ENCODE measurements at places on chromosomes 12 and 14. TPM values are rescaled to one million over a fixed set of nuclear protein-coding genes. Genes with fewer than 3 reads are reported as not detected.
A peak's percentile ranks its signal among the peaks of the same experiment; 100 is the strongest.

Gene FLRT2
- total RNA-seq, result 153 TPM

Gene PTPRQ
- not detected for total RNA-seq

Gene GCH1
- 8.6 TPM for total RNA-seq

Gene TOX4
- total RNA-seq, result 84.1 TPM

Gene KERA
- total RNA-seq, result not detected

DNA sequence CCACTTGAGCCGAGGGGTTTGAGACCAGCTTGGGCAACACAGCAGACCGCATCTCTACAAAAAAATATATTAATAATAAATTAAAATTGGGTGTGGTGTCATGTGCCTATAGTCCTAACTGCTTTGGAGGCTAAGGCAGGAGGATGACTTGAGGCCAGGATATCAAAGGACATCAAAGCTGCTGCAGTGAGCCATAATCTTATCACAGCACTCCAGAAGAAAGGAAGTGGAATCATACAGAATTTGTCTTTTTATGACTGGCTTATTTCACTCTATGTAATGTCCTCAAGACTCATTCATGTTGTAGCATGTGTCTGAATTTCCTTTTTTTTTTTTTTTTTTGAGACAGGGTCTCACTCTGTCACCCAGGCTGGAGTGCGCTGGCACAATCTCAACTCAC, 43.9 kb upstream of the NUDT4 start:
- no peak overlapping the region for H3K4me3 ChIP-seq
- no peak for DNase-seq
- no peaks in the 10 kb centered on the region for H3K27me3 ChIP-seq
- H3K4me1 ChIP-seq, result no peaks in the 10 kb centered on the region
- H3K36me3 ChIP-seq, result peaks cover 7% of the 10 kb centered on the region

DNA sequence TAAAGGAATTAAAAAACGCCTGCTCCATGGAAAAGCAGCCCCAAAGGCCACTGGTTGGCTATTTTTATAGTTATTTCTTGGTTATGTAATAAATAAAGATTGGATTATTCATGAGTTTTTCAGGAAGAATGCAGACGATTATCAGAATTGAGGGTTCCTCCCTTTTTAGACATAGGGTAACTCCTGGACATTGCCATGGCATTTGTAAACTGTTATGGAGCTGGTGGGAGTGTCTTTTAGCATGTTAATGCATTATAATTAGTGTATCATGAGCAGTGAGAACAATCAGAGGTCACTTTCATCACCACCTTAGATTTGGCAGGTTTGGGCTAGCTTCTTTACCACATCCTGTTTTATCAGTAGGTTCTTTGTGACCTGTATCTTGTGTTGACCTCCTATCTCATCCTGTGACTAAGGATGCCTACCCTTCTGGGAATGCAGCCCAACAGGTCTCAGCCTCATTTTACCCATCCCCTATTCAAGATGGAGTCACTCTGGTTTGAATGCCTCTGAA, 728.7 kb downstream of the GALC start:
- DNase-seq, result no peak
- no peaks in the 10 kb centered on the region for H3K4me1 ChIP-seq
- H3K4me3 ChIP-seq, result no peak overlapping the region
- H3K36me3 ChIP-seq, result no peaks in the 10 kb centered on the region
- no peaks in the 10 kb centered on the region for H3K27me3 ChIP-seq

GRCh38 chr12:76060111-76060510, 24.4 kb downstream of the NAP1L1 start:
- H3K4me1 ChIP-seq, result peaks cover 5% of the 10 kb centered on the region
- no peaks in the 10 kb centered on the region for H3K27me3 ChIP-seq
- DNase-seq, result no peak
- peaks cover 90% of the 10 kb centered on the region for H3K36me3 ChIP-seq
- H3K27ac ChIP-seq, result no peak overlapping the region
- no peak overlapping the region for H3K4me3 ChIP-seq

GRCh38 chr12:119686355-119686754, 18.4 kb downstream of the PRKAB1 start:
- DNase-seq, result no peak
- H3K4me3 ChIP-seq, result no peak overlapping the region
- no peaks in the 10 kb centered on the region for H3K4me1 ChIP-seq
- H3K36me3 ChIP-seq, result peaks cover 14% of the 10 kb centered on the region
- H3K27me3 ChIP-seq, result no peaks in the 10 kb centered on the region

DNA sequence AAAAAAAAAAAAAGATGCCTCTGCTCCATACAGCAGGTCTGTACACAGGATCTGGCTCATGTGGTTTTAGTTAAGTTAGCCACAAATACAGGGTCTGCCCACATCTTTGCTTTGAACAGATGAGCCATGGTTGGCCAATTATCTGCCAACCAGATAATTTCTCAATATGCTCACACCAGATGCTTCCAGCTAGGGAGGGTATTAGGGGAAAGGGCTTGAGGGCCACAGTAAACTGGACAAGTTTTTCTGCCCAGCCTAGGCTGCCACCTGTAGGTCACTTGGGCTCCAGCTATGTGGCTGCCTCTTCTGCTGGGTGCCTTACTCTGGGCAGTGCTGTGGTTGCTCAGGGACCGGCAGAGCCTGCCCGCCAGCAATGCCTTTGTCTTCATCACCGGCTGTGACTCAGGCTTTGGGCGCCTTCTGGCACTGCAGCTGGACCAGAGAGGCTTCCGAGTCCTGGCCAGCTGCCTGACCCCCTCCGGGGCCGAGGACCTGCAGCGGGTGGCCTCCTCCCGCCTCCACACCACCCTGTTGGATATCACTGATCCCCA, 776 bp downstream of the RDH5 start:
- peak; percentile 87 for DNase-seq
- peaks cover 26% of the 10 kb centered on the region for H3K36me3 ChIP-seq
- H3K4me1 ChIP-seq, result peaks cover 15% of the 10 kb centered on the region
- H3K4me3 ChIP-seq, result no peak overlapping the region

GRCh38 chr14:31927348-31927832, 149.7 kb upstream of the ARHGAP5 start:
- H3K27me3 ChIP-seq, result no peaks in the 10 kb centered on the region
- H3K4me1 ChIP-seq, result peaks cover 21% of the 10 kb centered on the region
- DNase-seq, result peak; percentile 57
- H3K36me3 ChIP-seq, result no peaks in the 10 kb centered on the region
- no peak overlapping the region for H3K4me3 ChIP-seq

DNA sequence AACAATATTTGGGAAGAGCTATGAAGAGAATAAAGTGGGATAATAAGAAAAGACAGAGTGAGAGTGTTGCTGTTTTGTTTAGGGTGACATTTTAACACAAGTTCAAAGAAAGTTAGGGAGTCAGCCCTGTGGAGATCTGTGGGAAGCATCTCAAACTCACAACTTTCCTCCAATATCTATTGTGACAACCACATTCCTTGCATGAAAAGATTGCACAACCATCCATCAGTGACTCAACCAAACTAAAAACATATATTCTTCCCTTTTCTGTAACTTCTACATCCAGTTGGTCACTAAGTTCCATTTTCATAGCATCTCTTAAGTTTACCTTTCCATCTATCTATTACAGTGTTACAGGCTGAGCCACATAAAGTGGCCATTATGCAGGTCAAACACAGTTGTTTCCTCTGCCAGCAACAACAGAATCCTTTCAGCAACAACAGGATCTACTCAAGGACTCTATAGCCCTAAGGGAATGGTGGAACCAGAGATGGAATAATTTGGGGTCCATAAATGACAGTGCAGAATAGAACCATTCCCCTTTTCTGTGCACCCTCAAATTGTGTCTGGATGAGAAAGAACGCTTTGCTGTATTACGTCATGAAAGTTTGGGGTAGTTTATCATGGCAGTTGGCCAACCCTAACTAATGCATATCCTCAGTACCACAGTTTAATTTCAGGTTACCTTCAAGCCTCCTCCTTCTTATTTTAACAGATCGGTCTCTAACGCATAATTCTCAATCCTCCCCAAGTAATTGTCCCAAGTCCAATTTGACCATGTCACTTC, 118.8 kb downstream of the ST8SIA1 start:
- no peak overlapping the region for H3K27ac ChIP-seq
- H3K27me3 ChIP-seq, result no peaks in the 10 kb centered on the region
- no peaks in the 10 kb centered on the region for H3K36me3 ChIP-seq
- H3K4me3 ChIP-seq, result no peak overlapping the region
- DNase-seq, result peak; percentile 42
